ENCODE measurements at places on chromosomes 12 and 14.

DNA sequence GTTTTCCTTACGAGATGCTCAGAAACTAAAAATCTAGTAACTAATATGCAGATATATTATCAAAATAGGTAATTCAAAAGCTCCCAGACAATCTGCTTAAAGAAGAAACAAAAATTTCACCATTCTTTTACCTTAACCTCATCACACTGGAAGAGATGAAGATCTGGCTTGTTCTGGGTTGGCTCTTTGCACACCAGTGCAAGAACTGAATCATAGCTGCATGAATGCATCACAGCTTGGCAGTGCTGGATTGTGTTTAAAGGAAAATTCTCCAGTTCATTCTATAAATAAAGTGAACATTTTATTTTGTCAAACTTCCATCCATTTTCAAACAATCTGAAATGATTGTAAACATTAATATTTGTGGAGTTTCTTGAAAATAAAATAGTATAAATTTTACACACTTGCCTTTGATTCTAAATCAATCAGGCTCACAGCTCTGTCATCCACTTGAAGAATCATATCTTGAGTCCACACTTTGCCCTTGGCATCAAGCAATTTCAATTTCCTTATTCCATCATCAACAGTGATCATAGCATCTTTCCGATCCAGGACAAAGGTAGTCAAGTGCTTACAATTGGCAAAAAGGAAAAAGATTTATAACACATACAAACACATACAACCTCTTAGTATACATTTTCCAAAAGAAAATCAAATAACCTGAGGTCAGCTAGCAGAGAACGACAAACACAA lies 119.8 kb downstream of the EPS8 start:
- no peak for DNase-seq

GRCh38 chr12:4506430-4506829 lies 32.3 kb upstream of the RAD51AP1 start:
- no peak for DNase-seq

DNA sequence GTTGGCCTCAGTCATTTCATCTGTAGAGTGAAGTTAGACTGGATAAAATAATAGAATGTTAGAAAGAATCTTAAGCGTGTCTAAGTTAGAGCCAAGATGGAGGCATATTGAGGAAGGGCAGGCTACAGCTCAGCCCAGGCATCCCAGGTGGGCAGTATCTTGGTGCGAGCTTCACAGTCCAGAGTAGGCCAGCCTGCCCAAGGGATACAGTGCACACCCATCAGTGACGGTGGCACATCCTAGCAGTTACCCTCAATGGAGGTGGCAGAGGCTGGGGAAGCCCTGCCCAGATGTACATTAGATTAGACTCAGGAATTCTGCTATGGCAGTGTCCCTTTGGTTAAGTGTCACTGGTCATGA lies 21.5 kb downstream of the TULP3 start:
- DNase-seq = no peak

DNA sequence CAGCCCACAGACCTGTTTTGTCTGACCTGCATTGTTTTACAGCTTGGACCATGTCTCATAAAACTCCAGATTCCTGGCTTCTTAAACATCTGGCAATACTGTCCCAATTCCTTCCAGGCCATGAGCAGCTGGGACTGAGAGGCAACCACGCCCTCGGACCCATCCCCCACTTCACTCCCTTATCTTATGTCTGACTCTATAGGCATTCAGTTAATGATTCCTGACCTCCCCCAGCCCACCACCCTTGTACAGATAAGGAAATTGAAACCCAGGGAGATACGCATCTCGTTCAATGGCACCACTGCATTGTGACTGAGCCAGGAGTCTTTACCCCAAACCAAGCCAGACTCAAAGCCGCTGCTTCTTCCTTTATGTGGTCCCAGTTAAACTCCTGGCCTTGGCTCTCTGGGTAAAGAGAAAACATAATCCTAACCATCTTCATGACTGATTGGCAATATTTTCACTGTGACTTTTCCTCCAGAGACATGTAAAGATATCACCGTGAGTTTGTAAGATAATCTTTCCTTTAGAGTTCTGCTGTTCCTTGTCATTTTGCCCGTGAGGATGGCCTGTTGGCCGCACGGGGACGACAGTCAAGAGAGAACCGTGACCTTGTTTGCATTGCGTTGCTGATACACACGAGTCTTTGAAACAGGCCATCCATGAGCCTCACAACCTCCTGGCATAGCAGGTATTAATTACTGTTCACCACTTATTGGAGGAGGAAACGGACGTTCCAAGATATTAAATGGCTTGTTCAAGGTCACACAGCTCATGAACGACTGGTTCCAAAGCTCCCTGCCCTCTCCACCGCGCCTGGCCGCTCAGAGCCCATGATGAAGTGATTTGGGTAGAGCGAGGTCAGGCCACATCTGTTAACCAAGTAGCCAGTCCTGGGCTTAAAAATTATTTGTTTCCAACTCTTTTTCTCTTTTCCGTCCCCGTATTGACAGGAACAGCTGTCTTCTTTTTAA lies 39.4 kb downstream of the MAP1LC3B2 start:
- DNase-seq = no peak
